Activated naive CD4-positive, alpha-beta T cell (primary cell): ENCODE measurements at places on chromosomes 1 and 21.
A peak's percentile ranks its signal among the peaks of the same experiment; 100 is the strongest.

DNA sequence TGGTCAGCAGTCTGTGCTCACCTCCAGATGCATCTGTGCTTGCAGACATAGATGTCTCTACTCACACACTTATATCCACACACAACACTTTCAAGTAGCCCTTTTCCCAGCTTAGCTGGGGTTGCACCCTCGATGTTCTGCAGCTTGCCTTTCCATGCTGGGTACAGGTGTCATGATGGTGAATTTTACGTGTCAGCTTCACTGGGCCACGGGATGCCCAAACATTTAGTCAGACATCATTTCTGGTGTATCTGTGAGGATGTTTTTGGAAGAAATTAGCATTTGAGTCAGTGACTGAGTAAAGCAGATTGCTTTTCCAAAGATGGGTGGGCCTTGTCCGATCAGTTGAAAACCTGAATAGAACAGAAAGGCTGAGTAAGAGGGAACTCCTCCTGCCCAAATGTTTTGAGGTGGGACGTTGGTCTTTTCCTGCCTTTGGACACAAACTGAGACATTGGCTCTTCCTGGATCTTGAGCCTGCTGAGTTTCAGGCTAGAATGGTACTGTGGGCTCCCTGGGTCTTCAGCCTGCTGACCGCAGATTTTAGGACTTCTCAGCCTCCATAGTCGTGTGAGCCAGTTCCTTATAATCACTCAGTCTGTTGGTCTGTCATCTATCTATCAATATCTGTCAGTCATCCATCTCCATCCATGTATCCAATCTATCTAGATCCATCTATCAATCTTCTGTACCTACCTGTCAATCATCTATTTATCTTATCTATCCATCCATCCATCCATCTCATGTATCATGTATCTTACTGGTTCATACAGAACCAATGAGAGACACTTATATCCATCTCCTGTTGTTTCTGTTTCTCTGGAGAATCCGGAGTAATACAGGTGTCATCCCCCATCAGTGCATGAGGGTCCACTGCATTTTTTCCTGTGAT, 12.7 kb upstream of the OBSCN start:
- no peak for DNase-seq

DNA sequence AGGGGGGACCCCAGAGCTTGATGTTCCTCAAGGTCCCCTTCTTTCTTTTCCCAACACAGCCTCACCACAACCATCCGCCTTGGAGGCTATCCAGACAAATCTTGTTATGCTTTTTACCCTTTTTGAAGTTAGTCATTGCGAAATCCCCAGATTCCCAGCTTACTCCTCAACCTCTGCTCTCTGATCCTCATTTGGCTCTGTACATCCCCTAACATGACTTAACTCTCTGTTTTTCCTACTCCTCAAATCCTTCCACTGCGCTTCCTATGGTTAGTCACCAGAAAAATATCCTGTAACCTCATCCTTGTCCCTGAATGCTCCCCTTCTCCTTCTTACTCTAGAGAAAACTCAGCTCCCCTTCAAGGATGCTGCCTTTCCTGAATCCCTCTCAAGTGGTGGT, 189.1 kb upstream of the POU3F1 start:
- no peak for DNase-seq

- no peak for DNase-seq
These were observed 32.3 kb downstream of the PTPRC start for GRCh38 chr1:198671136-198671535.

GRCh38 chr1:33182401-33182841, 578 bp upstream of the TRIM62 start:
- no peak for DNase-seq

GRCh38 chr1:197862671-197863070, 39.8 kb upstream of the C1orf53 start:
- DNase-seq, result no peak

GRCh38 chr21:9750341-9751086, 770.9 kb upstream of the TPTE start:
- no peak for DNase-seq

DNA sequence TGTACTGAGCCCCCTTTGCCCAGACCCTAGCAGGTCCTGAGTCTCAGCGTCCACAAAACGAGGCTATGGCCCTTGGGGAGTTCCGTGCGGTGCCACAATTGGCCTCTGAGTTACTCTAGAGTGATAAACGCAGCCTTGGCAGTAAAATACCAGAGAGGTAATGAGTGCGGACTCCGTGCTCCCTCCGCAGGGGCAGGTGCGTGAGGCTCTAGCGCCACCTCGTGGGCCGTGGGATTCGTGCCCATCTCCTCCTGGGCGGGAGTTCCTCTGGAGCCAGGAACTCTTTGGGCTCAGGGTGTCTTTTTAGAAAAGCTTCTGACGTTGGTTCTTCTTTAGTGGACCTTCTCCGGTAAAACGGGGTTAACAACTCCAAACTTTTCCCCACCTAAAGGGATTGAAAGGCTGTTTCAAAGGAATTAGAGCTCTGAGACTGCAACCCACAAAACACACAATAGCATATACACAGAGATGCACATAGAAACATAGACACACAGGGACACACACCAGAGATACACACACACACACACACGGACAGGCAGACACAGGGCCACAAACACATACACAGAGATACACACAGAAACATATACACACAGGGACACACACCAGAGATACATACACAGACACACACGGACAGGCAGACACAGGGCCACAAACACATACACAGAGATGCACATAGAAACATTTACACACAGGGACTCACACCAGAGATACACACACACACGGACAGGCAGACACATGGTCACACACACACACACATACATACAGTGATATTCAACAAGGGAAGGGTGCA, 99.4 kb downstream of the KCNJ15 start:
- peak; percentile 79 for DNase-seq

DNA sequence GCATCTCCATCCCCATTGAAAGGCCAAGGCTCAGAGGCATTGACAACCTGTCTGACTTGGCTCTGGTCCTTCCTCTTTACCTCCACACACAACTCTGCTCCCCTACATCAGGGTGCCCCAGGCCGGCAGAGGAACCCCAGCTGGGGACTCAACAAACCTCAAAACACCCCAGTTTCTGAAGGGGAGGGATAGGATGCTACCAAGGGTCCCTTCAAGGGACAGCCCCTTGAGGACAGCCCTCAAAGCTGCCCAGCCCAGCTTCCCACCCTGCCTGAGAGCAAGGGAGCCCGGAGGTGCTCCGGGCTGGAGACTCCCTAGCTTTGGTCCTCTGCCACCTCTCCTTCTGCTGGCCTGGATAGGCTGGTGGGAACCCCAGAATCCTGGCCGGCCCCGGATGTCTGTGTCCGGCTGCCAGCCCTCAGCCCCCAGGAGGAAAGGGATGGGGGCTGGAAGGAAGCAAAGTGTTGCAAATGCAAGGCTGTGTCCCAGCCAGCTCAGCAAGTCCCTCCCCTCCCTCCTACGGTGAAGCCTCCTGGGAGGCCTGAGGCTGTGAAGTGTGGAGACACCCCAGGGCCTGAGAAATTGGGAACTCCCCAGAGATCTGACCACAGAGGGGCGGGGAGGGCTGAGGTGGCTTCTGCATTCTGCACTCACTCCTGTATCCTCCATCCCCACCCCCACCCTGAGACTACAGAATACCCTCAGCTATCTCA, 1.1 kb upstream of the MARCKSL1 start:
- DNase-seq, result no peak

DNA sequence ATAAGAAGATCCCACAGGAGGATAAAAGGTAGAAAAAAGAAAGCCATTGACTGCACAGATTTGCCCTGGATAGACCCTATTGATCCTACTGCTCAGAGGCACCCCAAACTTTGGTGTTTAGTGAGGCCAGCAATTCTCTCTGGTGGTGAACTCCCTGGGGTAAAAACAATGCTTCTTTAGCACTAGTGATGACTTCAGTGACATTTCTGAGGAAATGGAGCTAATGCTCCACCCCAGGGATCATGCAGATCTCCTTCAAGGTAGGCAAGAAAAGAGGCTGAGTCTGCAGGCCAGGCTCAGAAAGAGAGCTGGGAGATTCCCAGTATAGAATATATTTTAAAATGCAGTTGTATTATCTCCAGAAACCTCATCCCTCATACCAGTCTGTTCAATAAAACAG, 140.3 kb downstream of the LMX1A start:
- DNase-seq, result no peak

GRCh38 chr1:230295367-230295766, 130.8 kb downstream of the PGBD5 start:
- no peak for DNase-seq

DNA sequence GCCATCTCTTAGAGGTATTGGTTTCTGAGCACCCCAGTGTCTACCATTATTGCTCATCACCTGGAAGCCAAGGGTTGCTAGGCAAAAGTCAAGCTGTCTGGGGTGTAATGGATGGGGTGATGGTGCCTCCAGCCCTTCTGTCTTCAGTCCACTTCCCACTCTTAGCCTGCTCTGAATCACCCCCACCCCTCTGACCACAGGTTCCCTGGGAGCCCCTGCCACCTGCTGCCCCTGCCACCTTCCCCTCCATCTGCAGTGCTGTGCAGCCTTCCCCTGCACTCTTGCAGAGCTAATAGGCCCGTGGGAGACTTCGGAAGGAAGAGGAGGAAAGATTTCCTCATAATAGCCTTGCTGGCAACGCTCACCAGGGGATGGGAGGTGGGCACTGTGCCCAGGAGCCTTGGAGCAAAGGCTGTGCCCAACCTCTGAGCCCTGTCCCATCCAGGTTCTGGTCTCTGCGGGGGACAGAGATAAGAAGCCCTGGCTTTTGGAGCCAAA, 35.5 kb downstream of the CAPN2 start:
- DNase-seq, result no peak

GRCh38 chr1:51946300-51946699, 44.2 kb downstream of the RAB3B start:
- no peak for DNase-seq

GRCh38 chr1:186194107-186194756, 180.8 kb downstream of the TPR start:
- DNase-seq, result no peak

DNA sequence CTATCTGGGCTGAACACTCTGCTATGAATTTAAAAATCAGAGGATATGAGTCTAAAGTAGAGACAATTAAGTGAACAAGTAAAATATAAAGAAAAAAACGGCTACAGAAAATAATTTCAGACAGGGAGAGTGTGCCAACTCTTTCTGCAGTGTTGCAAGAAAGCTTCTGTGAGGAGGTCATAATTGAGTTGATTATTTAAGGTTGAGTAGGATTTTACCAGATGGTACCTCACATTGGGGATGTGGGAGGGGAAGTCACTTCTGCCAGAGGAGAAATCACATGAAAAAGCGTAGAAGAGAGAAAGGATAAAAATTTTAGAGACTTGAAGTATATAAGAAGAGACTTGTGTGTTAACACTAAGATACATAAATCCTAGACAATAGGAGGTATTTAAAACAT, 238.0 kb upstream of the NCAM2 start:
- DNase-seq, result no peak

DNA sequence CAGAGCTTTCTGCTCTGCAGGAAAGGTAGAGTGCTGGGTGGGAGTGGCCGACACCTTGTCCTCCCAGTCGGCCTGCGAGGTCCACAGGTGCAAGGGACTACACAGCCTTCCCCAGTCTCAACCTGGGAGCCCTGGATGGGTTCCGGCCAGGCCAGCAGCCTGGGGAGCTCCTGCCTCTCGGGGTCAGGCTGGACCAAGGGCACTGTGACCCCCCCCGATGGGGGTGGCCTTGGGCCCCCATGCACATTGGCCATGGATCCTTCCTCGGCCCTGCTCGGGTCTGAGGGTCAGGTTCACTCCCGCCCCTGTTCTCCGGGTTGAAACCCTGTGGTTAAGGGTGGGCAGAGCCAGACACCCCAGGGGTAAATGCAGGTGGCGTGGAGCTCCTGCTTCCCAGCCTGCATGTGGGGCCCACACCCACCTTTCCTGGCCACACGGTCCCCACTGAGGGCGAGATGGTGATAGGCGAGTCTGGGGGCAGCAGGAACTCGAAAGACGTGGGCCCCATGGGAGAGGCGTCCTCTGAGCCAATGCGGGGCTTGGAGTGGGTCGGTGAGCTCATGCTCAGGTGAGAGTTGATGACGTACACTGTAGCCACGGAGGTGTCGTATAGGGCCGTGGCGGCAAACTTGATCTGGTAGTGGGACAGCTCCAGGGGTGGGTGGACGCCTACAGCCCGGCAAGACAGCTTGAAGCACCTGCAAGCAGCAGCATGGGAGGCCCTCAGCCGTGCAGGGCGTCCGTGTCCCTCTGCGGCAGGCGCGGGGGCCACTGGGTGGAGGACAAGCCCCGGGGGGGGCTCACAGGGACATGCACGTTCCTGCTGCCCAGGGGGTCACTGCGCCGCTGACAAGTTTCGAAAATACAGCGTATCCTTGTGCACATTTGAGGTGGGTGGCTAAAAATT, 10.8 kb upstream of the TMEM52 start:
- DNase-seq, result no peak

GRCh38 chr21:44006656-44007055, 5.5 kb upstream of the TRAPPC10 start:
- DNase-seq, result no peak

GRCh38 chr1:59328353-59328752, 31.5 kb downstream of the FGGY start:
- DNase-seq, result no peak

DNA sequence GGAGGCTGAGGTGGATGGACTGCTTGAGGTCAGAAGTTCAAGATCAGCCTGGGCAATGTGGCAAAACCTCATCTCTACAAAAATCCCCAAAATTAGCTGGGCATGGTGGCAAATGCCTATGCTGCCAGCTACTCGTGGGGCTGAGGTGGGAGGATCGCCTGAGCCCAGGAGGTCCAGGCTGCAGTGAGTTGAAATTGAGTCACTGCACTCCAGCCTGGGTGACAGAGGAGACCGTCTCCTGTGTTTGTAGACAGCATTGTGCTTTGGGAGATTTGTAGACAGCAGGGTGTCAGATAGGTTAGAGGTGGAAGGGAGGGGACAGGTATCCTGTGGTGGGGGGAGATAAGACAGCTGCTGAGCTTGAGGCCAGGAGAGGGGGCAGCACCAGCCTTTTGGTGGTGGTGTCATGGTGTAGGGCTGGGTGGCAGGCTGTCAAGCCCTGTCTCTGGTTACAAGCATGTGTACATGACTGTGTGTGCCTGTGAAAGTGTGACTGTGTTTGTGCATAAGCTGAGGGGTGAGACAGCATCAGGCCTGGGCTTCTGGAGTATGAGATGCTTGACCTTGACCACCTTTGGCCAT, 15.2 kb downstream of the PPFIA4 start:
- no peak for DNase-seq

GRCh38 chr1:109971559-109971958, 13.0 kb upstream of the AHCYL1 start:
- DNase-seq, result no peak

GRCh38 chr1:208108213-208108608, 136.0 kb downstream of the PLXNA2 start:
- no peak for DNase-seq

GRCh38 chr1:154323493-154323892, 1.8 kb upstream of the ATP8B2 start:
- no peak for DNase-seq
